Uterine smooth muscle cell (primary cell): ENCODE measurements at places on chromosomes 11 and 22. TPM values are rescaled to one million over a fixed set of nuclear protein-coding genes. Genes with fewer than 3 reads are reported as not detected.

Gene DLG2
- 0.75 and 1.1 TPM in 2 replicates for total RNA-seq

Gene SORL1
- 2.3 and 10.6 TPM in 2 replicates for total RNA-seq

Gene PANX3
- total RNA-seq = not detected in 2 replicates

Gene NCF4
- not detected in 2 replicates for total RNA-seq

Gene CASP4
- 139 and 163 TPM in 2 replicates for total RNA-seq

Gene PANX2
- 0.37 and 0.66 TPM in 2 replicates for total RNA-seq

Gene HEPN1
- not detected in 2 replicates for total RNA-seq

Gene OR52I1
- not detected in 2 replicates for total RNA-seq

Gene TUBA8
- total RNA-seq = 0.33 and 0.62 TPM in 2 replicates

Gene OTOG
- not detected in 2 replicates for total RNA-seq

Gene CBLIF
- not detected in 2 replicates for total RNA-seq

Gene C11orf68
- 28.2 and 37.5 TPM in 2 replicates for total RNA-seq

Gene ADAMTS15
- 0.12 and 1.00 TPM in 2 replicates for total RNA-seq

Gene MMP12
- 0.11 TPM in 1 of 2 replicates, not detected in the other for total RNA-seq

Gene E2F8
- total RNA-seq = 0.25 and 2.0 TPM in 2 replicates

Gene HOATZ
- under 0.01 TPM in 1 of 2 replicates, not detected in the other for total RNA-seq

Gene PEX16
- total RNA-seq = 27.4 and 30.1 TPM in 2 replicates

Gene ACRV1
- total RNA-seq = not detected in 2 replicates
